ENCODE measurements at places on chromosomes 7 and 10. TPM values are rescaled to one million over a fixed set of nuclear protein-coding genes. Genes with fewer than 3 reads are reported as not detected.
A peak's percentile ranks its signal among the peaks of the same experiment; 100 is the strongest.

GRCh38 chr10:131757285-131758058 is 143.3 kb upstream of the PPP2R2D start:
- no peak for DNase-seq

DNA sequence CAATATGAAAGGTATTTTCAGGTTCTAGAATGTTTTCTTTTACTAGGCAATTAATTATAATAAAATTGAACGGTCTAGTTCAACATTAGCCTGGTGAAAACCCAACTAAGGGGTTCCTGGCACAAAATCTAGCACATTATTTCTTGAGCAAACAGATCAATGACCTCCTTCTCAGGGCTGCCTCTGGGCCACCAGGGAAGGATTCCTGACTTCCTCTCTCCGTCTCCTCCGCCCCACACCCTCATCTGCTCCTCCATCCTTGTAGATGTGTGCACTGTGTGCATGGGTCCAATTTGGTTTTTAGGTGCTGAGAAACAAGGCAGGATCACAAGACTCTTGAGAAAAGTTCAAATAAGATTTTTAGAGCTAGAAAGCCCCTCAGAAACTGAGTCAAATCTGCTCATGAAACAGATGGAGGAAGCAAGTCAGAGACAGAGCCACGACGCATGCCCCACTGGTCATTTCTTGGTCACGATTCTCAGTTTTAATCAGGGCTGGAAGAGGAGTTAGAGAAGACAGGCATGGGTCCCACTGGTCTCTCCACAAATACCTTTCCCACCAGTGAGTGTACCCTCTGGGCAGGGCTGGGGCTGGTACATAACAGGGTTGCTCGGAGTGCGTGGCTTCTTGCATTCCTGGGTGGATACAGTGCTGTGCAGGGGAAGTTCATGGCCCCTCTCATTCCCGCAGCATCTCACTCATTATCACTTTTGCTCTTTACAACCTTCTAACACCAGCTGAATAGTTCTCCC is 3.8 kb downstream of the TRPV6 start:
- DNase-seq: no peak

DNA sequence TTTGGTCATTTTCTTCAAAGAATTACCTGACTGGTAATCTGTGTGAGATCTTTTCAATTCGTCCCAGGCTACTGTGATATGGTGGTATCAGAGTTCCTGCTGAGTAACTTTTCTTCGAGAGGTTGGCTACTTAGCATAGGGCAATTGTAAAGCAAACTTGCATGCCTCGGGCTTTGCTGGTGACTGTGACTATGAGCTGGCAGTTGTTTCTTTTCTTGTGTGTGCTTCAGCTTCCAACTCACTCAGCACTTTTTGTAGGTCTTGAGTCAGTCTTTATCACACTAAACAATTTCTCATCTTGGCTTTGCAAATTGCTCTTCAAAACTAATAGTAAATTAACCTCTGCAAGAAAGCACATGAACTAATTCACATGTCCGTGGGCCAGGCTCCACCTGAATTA is 44.3 kb downstream of the PRR15 start:
- no peak for DNase-seq

- peak; percentile 9 for DNase-seq
These were observed 79.0 kb downstream of the TRIL start for GRCh38 chr7:28879105-28879504.

DNA sequence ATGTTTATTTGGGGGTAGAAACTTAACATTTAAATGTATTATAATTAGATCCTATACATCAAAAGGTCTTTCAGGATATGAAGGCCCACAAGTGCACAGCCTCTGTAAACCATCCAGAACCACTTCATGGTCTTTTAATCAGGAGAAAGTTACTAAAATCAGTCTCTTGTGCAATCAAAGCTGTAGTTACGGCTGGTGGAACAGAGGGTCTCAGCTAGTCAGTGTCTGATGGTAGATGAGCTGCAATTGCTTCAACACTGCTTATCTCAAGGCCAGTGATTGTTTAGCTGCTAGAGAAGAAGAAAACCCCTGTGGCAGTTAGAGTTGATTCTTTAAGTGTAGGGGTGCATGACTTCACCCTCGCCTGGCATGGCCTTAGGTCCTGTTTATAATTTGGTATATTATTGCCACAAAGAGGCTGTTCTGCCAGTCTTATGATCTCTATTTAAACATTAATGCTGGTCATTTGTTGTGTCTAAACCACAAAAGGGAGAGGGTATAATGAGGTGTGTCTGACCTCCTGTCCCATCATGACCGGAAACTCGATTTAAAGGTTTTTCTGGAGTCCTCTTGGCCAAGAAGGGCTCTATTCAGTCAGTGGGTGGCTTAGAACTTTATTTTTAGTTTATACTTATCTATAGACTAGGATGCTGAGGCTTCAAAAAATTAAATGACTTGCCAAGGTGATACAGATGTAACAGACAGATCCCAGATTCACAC is 21.3 kb downstream of the MSRB2 start:
- no peak for DNase-seq

GNAT3 gene
- not detected for total RNA-seq
